NCI-H748 treated with DMSO at 0.1 percent for 48 hours (cell line): ENCODE measurements at places on chromosomes 5 and 9.

DNA sequence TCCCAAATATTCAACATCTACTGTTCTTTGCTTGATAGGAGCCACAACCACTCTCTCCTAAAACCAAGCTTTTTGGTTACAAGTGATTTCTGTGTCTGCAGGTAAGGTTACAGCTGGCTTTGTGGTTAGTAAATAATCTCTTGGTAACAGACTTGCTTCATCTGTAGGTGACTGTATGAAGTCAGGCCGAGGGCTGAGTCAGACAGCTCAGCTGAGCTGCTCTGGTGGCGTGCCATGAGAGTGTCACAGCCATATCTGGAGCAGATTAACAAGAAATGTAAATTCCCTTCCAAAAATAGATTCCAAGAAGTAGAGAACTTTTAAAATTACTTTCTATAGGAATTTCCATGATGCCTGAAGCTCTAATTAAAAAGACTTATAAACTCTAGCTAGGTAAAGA, 23.7 kb upstream of the TAS2R1 start:
- no peak for DNase-seq

DNA sequence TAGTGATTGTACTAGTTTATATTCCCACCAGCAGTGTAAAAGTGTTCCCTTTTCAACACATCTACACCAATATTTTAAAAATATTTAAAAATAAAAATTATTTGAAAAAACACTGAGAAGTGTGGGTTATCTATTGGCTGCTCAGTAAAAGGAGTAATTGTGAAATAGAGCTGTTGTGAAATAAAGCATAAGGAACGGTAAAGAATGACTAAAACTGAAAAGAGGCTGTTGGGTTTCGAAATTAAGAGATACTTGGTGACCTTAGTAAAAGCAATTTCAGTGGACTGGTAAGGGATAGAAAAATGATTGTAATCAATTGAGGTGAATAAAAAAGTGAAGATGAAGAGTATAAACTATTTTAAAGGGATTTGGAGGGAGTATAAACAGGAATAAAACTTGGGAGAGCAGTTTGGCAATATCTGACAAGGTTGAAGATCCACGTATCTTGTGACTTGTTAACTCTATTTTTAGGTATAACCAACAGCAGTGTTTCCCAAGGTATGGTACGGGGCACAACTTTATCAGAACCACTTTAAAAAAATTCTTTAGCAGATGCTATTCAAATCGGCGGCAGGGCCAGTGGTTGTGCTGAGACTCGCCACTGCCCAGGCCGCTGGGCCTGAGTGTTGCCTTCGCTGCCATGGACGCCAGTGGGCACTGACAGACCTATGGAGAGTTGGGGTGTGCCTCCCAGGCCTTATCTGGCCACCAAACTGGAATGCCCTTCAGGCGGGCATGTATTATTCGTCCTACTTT, 63.3 kb downstream of the TMEM38B start:
- DNase-seq: no peak

DNA sequence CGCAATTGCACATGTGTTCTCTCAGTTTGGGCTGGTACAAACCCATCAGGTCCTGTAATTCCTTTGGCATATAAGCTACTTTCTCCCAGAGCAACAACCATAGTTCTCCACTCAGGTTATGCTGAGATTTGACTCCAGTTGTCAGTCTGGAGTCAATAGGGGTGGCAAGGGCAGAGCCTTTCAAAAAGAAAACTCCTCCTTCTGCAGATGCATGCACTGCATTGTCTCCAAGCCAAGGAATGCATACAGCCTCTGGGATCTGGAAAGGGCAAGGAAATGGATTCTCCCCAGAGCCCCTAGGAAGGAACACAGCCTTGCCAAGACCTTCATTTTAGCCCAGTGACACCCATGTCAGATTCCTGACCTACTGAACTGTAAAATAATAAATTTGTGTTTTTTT, 31.0 kb upstream of the GZMA start:
- no peak for DNase-seq

DNA sequence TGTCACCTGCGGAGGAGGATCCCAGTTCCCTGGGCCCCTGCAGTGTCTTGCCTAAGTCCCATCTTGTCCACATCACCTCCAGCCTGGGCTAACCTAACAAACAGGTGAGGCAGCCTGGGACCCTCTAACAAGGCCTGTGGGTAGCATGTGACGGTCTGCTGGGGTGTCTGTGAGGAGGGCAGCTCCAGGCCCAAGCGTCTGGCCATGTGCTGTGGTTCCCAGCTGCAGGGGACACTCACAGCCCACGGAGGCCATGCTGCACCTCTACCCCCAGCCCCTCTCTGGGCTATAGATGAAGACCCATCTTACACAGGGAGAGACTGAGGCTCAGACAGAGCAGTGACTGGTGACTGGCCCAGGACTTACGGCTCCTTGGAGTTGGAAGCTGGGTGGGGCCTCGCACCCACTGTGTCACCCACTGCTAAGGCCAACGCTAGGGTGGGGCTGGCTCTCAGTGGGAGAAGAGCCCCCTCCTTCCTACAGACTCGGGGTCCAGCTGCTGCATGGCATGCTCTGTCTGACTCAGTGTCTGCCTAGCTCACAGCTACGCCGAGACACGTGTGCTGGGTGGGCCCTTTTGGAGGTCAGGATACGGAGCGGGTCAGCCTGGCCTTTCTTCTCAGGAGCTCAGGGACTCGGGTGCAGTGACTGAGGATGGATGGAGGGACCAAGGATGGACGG, 40.8 kb upstream of the RNF130 start:
- DNase-seq: no peak

- no peak for DNase-seq
Observed at GRCh38 chr5:73673161-73673591, 47.2 kb downstream of the ARHGEF28 start.

DNA sequence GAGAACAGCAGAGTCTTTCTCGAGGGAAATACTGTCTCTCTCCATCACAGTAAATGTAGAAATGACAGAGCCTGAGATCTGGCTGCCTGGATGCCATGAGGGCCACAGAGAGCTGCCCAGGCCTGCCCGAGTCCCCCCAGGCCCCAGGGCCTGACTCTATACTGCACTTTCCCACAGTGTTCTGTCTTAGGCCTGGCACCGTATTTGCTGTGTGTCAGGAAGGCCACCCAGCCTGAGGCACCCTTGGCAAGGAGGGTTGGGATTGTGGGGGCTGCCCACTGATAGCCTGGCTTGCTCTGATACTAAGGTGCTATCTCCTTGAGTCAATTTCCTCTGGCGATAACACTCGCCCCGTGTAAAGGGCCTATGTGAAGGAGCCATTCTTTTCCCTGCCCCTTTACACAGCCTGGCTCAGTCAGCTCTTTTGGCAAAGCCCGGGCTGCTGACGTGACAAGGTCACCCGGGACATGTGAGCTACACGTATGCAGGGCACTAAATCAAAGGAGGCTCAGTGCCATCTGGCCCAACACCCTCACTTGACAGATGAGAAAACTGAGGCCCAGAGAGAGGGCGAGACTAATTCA, 630.1 kb upstream of the KLF4 start:
- DNase-seq: no peak

GRCh38 chr5:146507428-146507827, 8.6 kb downstream of the GPR151 start:
- DNase-seq: no peak

DNA sequence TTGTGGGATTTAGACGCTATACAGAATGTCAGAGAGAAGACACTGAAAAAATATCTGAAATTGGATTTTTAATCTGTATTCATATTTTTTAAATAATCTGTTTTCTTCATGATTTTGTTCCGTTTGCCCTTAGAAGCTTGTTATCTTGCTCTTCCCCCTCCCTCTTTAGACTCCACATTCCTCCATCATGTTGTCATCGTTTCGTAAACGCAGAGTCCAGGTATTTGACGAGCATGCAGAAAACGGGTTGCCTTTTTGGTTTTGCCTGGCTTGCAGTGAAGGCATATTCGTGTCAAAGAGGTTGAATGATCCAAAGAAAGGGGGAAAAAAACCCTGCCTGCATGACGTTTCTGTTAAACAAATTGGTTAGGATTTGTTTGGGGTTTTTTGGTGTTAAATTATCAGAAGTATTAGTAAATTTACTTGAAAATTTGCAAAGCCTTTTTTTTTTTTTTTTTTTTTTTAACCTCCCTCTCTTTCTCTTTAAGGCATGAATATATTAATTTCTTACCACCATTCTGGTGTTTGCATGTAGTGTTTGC, 2.9 kb downstream of the SPTAN1 start:
- DNase-seq: no peak

DNA sequence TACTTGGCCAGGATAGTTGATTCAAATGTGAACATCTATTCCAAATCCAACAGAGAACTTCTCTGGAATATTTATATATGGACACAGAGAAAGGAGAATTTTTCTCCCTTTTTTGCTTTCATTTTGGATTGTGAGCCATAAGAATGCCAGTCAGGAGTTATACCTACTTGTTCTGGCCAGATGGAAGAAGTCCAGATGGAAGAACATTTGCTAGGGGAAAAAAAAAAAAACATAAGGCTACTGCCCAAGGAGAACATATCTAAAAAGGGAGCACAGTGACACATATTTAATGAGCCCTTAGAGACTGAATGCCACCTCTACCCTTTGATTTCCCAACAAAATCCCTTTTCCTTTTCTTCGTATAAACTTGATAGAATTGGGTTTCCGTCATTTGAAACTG, 61.7 kb upstream of the PPP2R2B start:
- no peak for DNase-seq

GRCh38 chr5:14035859-14036503, 91.5 kb upstream of the DNAH5 start:
- DNase-seq: no peak

DNA sequence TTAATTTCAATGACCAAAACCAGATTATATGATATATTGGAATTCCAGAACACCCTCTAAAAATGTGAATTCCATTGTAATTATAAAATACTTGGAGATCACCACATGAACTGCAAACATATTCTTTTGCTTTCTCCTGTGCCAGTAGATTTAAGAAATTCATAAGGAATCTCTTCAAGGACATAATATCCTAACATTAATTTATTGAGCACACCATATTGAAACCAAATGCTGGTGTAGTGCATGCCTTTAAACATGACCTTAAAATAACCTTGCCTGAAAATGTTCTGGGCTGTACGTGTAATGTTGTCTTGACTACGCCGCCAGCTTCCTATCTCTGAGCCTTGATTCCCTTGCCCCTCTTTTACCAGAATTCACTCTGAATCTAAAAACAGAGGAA, 205.0 kb upstream of the ACTBL2 start:
- no peak for DNase-seq

- no peak for DNase-seq
Observed at GRCh38 chr5:137366526-137366925, 132.6 kb downstream of the SPOCK1 start.

- no peak for DNase-seq
Observed at GRCh38 chr5:66848749-66849641, 252.8 kb downstream of the MAST4 start.

GRCh38 chr5:119996128-119996527, 366.8 kb downstream of the FAM170A start:
- no peak for DNase-seq

GRCh38 chr5:159704160-159704559, 212.1 kb upstream of the ADRA1B start:
- DNase-seq: no peak

GRCh38 chr5:55136521-55136920, 23.4 kb upstream of the GPX8 start:
- no peak for DNase-seq

DNA sequence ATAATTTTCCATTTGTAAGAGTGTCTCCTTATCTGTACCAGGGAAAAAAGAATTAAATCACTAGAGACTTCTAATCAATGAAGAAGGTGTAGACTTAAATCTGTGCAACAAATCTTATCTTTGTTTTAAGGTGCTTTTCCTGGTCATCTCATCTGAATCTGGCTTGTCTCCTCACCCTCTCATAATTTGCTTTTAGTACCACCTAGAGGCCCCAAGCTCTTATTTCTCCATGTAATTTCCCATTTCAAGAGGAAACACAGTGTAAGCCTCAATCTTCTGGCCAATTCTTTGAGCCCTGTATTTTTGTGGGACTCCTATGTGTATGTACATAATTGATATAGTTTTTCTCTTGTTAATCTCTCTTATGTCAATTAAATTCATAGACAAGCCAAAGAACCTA, 1975.3 kb upstream of the CDH6 start:
- DNase-seq: peak; percentile 70

DNA sequence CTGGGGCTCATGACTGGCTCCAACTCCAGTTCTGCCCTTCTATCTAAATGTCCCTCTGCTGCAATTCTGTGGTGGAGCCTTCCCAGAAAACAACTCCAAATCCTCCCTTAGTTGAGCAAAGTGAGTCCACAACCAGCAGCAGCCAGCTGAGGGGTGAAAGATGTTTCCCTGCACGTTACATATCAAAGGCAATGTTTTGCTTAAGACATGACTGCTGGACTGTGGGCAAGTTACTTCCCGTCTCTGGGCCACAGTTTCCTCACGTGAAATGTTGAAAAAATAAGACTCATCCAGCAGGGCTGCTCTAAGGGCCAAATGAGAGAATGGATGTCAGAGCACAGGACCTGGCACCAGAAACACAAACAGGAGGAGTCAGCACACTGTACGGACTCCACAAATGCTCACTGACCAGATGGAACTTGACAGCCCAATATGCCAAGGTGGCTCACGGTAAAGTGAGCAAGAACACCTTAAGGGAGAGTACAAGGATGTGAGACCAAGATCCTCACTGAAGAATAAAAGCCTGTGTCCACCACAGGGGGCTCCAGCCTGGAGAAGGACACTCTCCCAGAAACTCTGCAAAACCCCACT, 138.4 kb upstream of the ABCA1 start:
- DNase-seq: no peak

- no peak for DNase-seq
Observed at GRCh38 chr9:87683751-87684626, 41.9 kb upstream of the CTSL start.
